ENCODE measurements at places on chromosomes 2 and 18.
A peak's percentile ranks its signal among the peaks of the same experiment; 100 is the strongest.

GRCh38 chr2:214477305-214477704 is 66.5 kb downstream of the VWC2L start:
- DNase-seq: no peak

DNA sequence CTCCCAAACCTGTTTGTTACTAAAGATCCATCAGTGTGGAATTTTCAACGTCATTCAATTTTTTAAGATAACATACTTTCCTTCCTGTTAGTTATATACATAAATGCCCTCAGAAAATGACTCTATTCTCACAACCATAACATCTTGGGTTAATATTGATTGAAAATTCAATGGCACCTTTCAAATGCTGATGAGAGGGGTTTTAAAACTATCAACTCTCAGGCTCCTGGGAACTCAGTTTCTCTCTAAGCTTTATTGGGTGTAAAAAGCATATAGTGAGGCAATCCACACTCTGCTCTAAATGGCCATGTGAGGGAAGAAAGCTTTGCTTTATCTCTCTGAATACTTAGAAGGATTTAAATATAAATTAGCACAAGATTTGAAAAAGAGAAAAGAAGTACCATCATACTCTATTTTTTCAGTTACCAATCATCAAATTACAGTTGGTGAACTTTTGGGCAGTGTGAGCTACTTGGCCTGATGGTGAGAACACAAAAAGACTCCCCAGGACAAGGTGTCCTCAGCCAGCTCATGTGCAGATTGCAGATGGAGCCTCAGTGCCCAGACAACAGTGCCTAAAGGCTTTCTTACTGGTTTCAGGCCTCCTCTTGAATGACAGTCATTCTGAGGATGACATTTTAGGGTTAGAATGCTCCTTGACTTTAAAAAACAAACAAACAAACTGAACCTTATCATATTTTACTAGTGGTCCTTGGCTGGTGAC is 24.6 kb upstream of the CERS6 start:
- no peak for DNase-seq

DNA sequence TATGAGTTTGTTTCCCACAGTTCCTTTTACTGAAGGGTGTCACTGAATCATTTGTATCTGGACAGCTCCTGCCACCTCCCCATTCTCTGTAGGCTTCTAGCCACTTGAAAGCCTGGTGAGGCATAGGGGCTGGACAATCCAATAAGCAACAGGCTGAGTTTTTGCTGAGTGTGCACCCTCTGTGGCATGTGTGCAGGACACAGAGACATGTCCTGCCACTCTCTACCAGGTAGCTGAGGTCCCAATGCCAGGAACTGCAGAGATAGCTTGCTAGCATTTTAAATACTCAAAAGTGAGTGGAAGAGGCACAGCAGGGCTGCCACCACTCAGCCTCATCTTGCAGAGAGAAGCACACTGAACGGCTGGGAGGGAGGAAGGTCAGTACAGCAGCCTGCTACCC is 77.2 kb upstream of the TFCP2L1 start:
- DNase-seq: no peak

DNA sequence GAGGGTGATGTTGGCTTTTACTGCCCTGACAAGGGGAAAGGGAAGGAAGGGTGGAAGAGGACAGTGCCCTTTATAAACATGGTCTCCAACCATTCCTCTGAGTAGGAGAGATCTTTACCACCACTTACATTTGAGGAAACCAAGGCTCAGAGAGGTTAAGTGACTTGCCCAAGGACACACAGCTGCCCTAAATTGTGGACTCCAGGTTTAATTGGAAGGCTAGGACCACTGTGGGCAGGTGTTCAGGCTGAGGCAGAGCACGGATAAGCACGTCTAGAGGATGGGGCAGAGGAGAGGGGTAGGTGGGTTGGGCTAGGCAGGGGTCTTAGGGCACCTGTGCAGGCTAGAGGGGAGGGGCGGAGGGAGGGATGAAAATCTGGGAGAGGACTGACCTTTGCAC is 32.7 kb downstream of the INHBB start:
- DNase-seq: no peak

DNA sequence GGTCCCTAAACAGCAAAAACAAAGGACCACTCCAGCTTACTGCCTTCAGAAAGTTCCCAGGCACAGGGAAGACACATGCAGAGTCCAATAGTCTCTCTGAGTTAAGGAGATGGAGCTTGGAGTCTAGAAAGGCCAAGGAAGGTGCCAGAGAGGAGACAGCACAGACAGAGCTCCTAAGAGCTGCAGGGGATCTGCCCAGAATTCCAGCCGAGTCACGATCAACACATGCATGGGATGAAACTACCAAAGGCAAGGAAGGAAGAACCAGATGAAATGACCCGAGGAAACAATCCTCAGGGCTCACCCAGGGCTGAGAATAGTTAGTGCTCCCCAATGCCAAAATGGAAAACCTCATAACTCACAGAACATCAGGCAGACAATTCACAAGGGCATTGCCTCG is 15.4 kb downstream of the METTL4 start:
- DNase-seq: no peak

- no peak for DNase-seq
These were observed 10.7 kb upstream of the SELENOI start for GRCh38 chr2:26335231-26335630.

DNA sequence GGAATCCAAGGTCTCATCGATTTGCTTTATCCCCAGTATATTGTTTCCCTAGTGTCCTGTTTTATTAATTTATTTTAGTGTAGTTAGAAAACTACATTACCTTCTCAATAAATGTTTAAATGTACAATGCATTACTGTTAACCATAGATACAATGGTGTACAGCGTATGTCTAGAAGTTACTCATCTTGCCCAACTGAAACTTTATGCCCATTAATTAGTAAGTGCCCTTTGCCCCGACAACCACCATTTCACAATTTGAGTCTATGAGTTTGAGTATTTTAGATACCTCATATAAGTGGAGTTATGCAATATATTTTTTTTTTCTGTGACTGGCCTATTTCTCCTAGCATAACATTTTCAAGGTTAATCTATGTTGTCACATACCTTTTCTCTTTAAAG is 1343.0 kb upstream of the SLC39A10 start:
- no peak for DNase-seq

DNA sequence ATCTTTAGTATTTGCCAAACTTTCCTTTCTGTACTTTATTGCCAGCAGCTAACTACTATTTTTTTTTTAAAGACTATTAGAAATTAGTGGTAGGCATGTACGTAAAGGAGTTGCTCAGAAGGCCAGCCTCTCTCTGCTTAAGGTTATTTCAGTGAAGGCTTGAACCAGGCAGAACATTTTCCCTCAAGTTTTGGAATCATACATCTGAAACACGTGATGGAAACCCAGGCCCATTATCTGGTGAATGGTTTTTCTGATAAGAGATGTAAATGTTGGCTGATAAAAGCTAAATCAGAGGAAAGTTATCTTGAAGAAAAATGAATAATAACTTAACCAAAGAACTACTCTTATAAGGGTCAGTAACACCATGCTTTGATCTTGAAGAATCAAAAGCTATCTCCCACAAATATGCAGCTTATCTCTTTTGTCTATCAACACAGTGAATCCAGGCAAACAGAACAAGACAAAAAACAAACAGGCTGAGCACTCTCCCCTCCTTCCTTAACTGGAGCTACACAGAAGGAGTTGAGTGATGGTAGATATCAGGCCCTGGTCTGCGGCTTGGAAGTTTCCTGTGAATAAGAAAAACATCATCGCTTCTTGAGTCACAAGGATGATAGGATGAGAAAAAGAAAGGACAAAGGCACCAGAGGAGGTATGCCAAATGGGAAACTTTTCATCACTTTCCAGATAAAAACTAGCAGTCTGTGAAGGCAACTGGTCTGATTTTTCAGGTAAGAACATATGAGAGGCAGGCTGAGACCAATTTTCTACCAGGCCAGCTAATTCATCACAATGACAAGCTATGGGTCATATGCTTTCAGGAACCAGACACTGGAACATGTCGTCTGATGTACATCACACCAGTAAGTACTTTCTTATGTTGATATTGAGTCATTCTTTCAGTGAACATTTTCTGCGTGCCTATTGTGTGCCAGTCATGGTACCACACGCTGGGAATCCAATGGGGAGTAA is 88.4 kb upstream of the STK17B start:
- DNase-seq: peak; percentile 61

GRCh38 chr2:54543733-54544396 is 87.7 kb downstream of the SPTBN1 start:
- no peak for DNase-seq

GRCh38 chr2:158783923-158784322 is 11.2 kb upstream of the DAPL1 start:
- DNase-seq: no peak

DNA sequence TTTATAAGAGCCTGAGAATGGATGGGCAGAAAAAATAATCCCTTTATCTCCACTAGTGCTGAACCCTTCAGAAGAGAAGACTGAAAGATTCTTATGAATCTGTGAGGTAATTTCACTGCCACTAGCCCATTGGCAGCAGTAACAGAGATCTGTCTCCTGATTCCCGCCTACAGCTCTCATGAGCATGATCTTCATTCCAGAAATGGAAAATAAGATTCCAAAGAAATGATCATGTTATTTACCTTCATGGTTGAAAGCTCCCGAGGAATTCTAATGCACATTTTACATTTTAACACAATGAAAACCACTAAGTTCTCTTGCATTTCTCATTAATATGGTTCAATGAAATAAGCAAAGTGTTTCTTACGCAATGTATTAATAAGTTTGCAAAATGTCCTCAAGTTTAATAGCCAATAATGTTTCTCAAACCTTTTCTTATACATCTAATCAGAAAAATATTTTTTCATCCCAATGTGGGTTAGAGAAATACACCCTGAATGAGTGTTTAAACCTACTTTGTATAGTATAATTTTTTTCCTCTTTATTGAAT is 905.6 kb downstream of the TMEM182 start:
- DNase-seq: no peak

DNA sequence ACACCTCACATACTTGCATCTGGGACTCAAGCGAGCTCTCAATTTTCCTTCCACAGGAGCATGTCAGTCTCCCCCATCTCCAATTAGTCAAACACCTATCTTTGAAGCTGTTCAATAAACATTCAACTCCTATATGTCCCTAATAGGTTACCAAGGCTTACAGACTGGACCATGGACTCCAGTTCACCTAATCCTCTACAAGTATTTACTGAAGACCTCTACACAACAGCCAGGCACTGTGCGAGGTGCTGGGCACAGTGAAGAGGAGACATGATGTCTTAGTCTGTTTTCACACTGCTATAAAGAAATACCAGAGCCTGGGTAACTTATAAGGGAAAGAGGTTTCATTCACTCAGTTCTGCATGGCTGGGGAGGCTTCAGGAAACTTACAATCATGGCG is 129.9 kb downstream of the MYO5B start:
- no peak for DNase-seq

GRCh38 chr2:191103774-191104173 is 47.0 kb downstream of the STAT4 start:
- no peak for DNase-seq

DNA sequence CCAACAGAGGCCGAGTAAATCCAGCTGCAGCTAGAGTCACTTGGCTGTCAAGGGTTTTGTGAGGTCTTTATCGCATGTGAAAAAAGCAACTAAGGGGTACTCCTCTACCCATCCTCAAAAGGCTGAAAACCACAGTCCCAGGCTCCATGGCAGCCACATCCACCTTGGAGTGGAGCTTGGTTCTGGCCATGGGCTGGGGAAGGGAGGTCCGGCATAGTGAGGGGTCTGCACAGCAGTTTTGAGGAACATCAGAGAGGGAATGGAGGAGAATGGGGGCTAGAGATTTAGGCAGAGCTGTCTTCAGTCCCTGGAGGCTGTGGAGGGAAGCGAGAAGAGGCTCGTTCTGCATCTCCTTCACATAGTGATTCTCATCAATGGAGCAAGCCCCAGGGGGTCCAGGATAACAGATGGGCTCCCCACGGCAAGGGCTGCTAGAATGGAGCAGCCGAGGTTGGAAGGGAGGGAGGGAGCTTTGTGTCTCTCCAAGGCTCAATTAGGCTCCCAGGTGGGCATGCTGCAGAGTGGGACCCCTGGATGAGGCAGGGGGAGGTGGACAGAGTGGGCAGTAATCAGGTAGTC is 21.0 kb downstream of the MROH2A start:
- DNase-seq: no peak

GRCh38 chr2:189648846-189649509 is 12.3 kb upstream of the ASNSD1 start:
- no peak for DNase-seq

- no peak for DNase-seq
These were observed 19.9 kb upstream of the TFCP2L1 start for GRCh38 chr2:121304941-121305340.

DNA sequence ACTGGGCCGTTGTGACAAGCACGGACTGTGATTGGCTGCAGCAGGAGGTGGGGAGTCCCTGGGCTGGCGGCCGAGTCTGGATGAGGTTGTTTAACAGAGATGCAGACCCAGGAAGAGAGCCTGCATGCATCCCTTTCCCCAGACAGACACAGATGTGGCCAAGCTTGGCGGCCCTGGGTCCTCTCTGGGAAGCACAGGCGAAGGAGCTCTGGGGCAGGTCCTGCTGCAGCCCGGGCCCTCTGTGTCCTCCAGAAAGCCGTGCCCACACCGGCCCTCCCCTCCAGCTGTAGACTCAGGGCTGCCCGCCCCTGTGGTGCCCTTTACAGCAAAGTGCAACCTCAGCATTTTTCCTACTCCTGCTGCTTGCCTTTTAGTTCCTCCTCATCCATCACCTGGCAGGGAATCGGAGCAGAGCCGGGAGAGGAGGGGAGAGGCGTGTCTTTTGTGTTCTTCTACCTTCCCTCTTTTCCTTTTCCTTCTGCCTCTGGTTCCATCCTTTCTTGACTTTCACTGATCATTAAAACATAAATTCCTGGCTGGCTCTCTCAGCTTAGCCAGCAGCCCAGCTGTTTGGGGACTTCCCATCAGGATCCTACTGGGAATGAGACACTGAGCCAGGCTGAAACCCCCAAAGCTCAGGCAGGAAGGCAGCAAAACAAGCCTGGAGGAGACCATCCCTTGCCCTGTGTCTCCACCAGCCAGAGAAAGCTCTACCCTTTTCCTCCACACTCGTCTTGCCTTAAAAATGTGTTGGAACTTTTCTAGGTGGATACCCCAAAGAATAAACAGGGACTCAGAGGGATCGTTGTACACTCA is 75.0 kb downstream of the CTIF start:
- DNase-seq: no peak

GRCh38 chr2:27855476-27855875 is 34.7 kb downstream of the RBKS start:
- DNase-seq: no peak

- no peak for DNase-seq
These were observed 87.3 kb downstream of the BABAM2 start for GRCh38 chr2:27977731-27978312.

- no peak for DNase-seq
These were observed 359.4 kb upstream of the DSEL start for GRCh38 chr18:67875944-67876343.

GRCh38 chr18:56770873-56771272 is 119.7 kb downstream of the WDR7 start:
- no peak for DNase-seq

GRCh38 chr2:170227951-170228350 is 50.0 kb downstream of the MYO3B start:
- no peak for DNase-seq
